ENCODE measurements at places on chromosomes 13 and 19.
A peak's percentile ranks its signal among the peaks of the same experiment; 100 is the strongest.

DNA sequence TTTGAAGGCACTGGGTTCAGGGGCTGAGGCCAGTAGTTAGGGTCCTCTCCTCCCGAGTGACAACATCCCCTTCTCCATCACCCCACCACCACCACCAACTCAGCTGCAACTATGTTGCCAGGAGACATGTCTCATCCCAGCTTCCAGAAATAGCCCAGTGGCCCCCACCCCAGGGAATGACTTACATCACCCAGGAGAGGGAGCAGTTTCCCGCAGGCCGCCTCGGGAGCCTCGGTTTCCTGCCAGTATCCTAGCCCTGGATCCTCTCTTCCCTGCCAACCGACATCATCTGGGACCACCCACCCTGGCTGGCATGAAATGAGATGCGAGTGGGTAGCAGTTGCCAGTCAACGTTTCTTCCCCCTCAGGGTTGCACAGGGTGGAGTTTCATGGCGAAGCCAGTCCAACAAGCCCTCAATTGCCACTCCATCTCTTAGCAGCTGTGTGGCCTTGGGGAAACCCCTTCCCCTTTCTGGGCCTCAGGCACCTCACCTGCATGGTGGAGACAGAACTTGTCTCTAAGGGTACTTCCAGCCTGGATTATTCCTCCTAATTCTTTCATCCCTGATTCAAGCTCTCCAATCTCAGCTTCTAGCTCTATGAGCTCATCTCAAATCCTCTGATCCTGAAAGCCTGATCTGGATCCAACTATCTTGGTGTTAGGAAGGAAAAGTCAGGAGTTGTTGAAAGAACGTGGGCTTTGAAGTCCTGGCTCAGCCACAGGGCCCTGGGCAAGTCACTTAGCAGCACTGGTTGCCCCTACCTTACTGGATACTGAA, 3.9 kb upstream of the GSK3A start:
- DNase-seq: no peak

GRCh38 chr13:51270623-51271415, 48.6 kb downstream of the FAM124A start:
- DNase-seq: no peak

DNA sequence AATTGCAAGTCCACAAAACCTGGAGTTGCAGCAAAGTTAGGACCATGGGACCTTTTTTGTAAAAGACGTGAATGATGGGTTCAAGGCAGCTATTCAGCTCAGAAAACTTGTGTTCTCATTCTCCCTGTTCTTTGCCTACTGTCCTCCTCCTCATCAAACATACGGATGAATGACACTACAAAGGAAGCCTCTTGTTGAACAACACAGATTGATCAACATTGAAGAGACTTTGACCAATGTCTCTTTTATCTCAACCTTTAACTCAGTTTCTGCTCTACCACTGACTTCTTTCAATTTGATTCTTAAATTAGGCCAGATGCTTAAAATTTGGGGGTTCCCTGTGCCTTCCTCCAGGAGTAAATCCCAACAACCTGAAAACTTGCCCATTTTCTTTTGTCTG, 27.9 kb upstream of the KLF12 start:
- DNase-seq: no peak

GRCh38 chr19:17325881-17326594, 8.6 kb downstream of the ANO8 start:
- DNase-seq: no peak

- no peak for DNase-seq
Observed at GRCh38 chr19:38013913-38014580, 107.0 kb downstream of the SIPA1L3 start.

GRCh38 chr13:109090796-109091195, 461.4 kb downstream of the MYO16 start:
- DNase-seq: no peak

DNA sequence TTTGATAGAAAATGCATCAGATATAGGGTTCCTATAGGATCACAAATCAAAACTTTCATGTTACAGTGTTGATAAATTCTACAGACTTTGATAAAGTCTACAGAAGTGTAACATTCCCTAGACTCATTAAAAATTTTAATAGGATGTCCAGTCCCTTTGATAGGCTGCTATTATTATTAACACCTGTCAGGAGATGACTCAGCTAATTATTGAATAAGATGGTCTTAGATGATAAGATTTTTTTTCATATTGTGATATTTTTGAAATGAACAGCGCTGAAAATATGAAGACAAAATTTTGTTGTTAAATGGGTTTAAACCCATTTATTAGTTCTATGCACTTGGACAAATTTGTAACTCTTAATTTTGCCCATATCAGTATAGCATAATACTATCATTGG, 356.8 kb upstream of the SLITRK1 start:
- DNase-seq: no peak

DNA sequence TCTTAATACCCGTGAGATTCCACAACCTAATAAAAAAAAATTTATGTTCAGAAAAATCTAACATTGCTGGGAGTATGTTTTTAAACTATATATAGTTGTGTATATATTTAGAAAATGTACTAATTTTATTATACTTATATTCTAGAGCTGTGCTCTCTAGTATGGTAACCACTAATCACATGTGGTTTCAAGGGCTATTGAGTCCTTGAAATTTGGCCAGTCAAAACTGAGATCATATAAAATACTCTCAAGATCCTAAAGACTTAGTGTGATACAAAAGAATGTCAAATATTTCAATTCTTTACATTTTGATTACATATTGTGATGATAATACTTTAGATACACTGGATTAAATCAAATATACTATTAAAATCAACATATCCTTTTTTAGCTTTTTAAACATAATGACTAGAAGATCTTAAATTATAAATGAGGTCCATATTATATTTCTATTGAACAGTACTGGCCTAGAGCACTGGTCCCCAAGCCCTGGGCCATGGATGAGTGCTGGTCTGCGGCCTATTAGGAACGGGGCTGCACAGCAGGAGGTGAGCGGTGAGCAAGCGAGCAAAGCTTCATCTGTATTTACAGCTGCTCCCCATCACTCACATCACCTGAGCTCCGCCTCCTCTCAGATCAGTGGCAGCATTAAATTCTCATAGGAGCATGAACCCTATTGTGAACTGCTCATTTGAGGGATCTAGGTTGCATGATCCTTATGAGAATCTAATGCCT, 176.5 kb upstream of the NBEA start:
- no peak for DNase-seq

DNA sequence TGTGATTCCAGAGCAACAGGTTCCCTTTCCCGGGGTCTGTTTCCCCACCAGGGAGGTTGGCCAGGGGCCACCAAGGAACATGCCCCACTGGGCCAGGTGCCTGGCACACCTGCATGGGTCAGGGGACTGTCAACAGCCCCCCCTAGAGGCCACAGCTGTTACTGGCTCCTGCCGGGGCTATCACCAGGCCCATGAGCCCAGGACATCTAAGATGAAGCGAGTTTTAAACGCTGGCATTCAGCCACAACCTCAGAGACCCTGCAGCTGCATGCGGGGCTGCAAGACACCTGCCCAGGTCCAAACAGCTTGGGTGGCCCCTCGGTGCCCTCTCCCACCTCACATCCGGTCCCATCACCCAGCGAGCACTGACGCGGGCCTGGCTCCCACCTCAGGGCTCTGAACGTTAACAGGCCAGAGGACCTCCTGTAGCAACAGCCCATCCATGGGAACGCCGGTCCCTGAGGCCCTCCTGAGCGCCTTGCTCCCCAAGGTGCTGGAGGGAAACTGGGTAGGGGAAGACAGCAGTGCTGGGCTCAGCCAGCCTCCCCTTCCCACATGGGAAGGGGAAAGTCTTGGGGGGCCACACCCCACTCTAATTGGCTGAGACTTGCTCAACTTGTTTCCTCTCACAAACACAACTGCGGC, 12.0 kb downstream of the KHSRP start:
- peak; percentile 61 for DNase-seq

- no peak for DNase-seq
Observed at GRCh38 chr19:40411125-40411842, 1.9 kb downstream of the PRX start.

DNA sequence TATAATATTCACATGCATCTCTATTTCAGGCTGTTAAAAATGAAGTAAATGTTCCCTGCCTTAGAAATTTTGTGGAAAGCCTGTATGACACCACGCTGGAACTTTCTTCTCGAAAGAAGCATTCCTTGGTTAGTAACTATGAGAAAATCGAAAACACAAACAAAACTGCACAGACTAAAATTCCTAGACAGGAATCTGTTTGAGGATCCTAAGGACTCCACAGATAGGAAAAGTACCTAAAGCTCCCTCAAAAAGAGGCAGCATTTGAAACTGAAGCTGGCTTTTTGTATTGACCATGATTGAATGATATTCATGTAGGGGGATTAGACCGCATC, 103.4 kb downstream of the FRY start:
- DNase-seq: no peak

GRCh38 chr13:39422845-39423565, 180.0 kb downstream of the LHFPL6 start:
- no peak for DNase-seq

- no peak for DNase-seq
Observed at GRCh38 chr19:40739030-40739839, 11.0 kb downstream of the ACTMAP start.

DNA sequence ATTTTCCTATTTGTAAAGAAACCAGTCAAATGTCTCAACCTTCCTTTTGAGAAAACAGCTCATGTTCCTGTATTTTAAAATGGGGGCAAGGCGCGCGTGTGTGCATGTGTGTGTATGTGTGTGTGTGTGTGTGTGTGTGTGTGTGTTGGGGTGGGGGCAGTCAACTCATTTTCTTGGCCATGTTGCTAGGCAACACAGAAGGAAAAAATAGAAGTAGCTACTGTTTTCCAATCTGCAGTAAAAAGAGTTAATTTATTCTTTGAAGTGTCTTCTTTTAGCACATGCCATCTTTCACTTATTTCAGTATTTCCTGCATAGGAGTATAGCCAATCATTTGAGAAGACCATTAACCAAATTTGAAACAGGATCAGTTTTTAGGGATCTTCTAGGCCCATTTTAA, 279.3 kb downstream of the DCLK1 start:
- no peak for DNase-seq

DNA sequence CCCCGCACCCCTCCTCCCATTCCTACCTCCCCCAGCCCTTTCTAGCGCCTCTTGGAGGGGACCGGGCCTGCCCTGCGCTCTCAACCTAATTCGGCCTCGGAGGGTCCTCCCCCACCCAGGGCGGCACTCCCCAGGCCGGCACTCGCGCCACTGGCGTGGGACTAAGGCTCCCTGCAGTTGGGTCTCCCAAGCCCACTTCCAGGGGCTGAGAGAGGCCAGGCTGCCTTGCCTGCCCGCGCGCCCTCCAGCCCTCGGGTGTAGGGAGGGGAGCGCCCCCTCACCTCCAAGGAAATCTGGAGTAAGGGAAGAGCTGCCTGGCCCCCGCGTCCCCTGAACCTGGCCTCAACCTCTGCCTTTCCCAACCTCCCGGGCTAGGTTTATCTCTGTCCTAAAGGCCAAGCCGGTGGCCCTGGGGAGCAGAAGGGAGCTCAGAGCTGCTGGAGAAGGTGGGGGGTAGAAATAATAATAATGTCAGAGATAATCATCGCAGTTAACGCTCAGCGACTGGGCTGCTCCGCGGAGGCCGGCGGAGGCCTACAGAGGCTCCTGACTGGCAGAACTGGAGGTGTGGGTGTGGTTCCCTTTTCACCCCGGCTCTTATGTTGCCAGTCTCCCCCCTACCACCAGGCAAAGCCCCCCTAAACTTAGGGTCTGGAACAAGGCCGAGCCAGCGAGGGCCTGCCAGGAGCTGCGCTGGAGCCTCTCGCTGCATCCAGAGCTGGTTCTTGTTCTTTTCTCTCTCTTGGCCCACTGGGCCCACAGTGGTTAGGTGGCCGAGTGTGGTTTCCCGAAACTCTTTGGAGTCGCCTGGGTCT, 9.6 kb downstream of the ZIC2 start:
- no peak for DNase-seq

GRCh38 chr19:941292-942132, 15.7 kb downstream of the ARID3A start:
- DNase-seq: no peak

DNA sequence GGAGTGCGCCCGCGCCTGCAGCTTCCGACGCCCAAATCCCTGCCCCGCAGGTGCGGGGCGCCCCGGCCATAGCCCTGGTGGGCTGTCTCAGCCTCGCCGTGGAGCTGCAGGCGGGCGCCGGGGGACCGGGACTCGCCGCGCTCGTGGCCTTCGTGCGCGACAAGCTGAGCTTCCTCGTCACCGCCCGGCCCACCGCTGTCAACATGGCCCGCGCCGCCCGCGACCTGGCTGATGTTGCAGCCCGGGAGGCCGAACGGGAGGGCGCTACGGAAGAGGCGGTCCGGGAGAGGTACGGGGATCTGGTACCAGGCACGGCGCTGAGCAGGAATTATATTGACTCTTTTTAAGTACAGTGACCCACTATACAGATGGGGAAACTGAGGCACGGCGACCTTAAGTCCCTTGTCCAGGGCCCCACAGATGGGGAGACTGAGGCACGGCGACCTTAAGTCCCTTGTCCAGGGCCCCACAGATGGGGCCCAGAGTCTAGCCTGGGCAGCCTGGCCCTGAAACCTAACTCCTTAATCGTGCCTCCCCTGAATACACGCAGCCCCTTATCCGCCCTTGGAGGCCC, 586 bp downstream of the MRI1 start:
- peak; percentile 57 for DNase-seq

- DNase-seq: no peak
Observed at GRCh38 chr19:48405850-48406249, 12.4 kb downstream of the GRIN2D start.

- DNase-seq: peak; percentile 77
Observed at GRCh38 chr19:40797963-40798682, 868 bp upstream of the EGLN2 start.

DNA sequence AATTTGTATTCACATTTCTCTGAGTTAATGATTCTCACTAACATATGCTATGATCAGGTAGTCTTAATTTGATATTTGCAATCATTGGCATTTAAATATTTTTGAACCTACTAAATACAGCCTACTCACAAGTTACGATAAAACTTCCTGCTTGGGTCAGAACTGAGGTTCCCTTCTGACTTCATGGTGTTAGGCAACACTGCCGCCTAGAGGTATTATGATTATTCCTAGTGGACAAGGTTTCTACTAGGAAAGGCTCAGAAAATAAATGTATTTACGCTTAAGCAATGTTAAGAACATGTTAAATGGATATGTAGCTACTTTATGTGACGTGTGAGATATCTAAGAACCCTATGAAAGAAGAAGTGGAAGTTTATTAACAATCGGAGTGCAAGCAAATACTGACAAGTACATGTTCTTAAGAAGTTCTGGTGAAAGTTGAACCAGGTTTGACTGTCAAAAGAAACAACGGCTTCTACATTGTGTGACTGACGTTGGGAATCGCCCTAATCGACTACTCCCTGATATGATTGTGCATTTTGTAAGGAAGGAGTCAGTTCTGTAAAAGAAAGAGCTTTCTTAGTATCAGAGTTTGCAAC, 1395.8 kb downstream of the SLITRK5 start:
- no peak for DNase-seq
